ENCODE measurements at places on chromosomes 12 and 14.

- no peak for DNase-seq
Measured at GRCh38 chr14:72583316-72584272, 310.3 kb downstream of the DPF3 start.

- no peak for DNase-seq
Measured at GRCh38 chr12:120065472-120065871, 51.1 kb downstream of the RAB35 start.

GRCh38 chr12:25269701-25270100 is 19.0 kb upstream of the KRAS start:
- no peak for DNase-seq

DNA sequence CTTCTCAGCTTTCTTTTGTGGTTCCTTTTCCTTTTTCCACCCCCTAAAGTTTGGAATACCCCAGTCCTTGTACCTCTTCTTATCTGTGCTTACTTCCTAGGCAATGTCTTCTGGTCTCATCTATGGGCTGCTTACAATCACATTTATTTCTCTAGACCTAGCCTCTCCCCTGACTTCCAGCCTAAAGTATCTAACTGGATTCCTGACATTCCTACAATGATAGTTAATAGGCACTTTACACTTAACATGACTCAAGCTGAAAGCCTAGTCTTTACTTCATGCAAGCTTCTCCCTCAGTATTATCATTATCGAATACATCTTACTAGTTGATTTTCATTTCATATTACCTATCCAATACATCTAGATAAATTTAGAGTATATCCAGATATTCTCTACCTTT is 21.2 kb downstream of the CLECL1 start:
- DNase-seq = no peak

- DNase-seq = no peak
Measured at GRCh38 chr14:32013083-32013482, 64.0 kb upstream of the ARHGAP5 start.

DNA sequence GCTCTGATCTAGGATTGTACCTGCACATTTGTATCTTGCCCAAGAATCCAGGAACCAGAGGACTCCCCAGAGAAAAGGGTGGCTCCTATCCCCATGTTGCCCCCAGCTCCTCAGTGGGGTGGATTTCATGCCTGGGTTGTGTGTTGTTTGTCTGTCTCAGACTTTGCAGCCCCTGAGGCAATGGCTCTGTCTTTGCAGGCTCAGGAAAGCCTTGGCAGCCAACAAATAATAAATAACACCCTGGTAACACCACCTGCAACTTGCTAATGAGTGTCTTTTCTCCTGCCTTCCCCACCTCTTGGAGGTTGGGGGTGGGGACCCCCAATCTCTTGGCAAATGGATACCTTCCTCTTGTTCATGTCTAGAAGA is 65.2 kb upstream of the CISTR start:
- no peak for DNase-seq

DNA sequence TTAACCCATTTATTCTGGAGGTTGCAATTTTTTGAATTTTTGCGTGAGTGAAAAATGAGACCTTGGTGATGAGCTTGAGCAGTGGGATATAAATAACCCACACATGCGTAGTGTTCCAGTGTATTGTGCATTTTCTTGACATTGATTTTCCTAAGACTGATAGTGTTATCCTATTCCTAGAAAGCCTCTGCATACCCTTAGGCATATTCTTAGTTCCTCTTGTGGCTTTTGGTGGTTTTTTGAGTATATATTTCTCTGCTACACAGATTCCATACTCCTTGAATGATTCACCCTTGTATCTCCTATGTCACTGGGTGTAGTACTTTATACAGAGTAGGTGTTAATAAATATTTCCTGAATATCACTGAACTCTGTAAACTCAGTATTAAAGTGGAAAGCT is 363.4 kb upstream of the PDE3A start:
- DNase-seq = no peak

- DNase-seq = no peak
Measured at GRCh38 chr14:61513986-61514830, 181.1 kb upstream of the HIF1A start.

GRCh38 chr12:103852498-103852997 is 11.5 kb upstream of the NT5DC3 start:
- DNase-seq = no peak

DNA sequence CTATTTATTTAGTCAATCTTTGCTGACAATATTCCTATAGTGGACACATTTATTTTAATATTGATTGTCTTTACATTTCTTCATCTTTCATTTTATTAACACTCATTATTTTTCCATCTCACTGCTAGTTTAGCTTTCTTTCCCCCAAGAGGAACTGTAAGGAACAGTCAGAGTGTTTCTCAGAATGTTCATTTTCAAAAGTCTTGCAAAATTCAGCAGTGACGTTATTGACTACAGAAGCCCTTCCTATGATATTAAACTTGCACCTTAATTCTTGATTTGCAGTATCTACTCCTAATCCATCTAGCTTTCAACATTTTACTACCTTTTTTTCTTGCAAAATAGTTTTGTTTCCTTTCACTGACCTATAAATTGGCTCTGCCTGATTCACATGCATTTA is 13.0 kb downstream of the CLEC2B start:
- no peak for DNase-seq

- DNase-seq = no peak
Measured at GRCh38 chr14:104676694-104677511, 12.5 kb upstream of the INF2 start.

GRCh38 chr12:18192119-18192518 is 69.2 kb upstream of the PIK3C2G start:
- no peak for DNase-seq

GRCh38 chr14:106530423-106531107 is 1004.2 kb downstream of the TMEM121 start:
- no peak for DNase-seq

- DNase-seq = peak; percentile 70
Measured at GRCh38 chr12:121795034-121795968, 1.8 kb upstream of the RHOF start.

DNA sequence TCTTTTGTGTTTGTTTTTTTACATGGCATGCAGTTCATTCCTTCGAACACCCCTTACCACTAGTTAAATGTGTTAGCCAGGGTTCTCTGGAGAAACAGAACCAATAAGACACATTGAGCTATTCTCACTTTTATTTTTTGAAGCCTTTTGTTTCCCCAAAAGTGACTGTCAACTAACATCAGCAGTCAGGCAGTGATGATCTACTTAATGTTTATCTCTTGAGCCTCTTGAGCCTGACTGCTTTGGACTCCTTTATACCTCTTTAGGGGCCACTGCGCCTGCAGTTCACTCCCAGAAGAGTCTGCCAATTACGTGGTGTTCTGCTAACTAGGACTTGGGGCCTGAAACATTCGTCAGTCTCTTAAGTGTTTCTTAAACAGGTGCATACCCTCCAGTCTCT is 163.7 kb upstream of the FLRT2 start:
- no peak for DNase-seq

GRCh38 chr12:121287267-121287954 is 9.1 kb downstream of the CAMKK2 start:
- no peak for DNase-seq

DNA sequence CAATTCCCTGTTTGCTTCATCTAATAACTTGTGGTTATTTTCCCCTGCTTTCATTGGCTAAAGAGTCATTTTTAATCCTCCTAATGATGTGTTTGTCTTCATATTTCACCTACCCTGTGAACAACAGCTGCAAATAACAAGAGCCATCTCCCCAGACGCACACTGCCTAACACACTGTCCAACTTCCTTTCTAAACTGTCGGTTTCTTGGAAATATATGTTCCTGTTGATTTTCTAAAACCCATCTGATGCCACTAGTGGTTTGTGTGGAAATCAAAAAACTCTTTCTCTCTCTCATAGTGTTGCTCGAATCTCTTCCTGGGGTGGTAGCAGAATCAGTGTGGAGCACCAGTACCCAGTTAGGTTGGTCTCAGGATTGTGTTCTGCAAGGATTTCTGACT is 226.9 kb downstream of the EPS8 start:
- no peak for DNase-seq

DNA sequence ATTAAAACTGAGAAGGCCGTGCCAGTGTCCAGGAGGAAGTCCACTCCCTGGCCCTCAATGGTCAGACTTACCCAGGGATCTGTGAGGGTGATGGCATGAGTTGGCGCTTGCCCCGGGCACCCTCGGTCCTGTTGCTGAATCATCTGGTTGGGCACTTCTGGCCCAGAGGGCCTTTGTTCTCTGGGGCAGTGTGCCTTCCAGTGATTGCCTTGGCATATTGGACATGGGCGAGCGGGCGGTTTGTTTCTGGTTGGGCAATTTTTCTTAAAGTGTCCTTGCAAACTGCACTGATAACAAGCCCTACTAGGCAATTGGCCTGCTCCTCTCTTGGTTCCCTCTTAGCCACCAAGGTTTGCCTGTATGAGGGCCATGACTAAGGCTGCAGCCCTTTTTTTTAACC is 69.5 kb upstream of the ZDHHC17 start:
- DNase-seq = no peak
